ENCODE measurements at places on chromosomes 3 and 15. TPM values are rescaled to one million over a fixed set of nuclear protein-coding genes. Genes with fewer than 3 reads are reported as not detected.

RNF111 gene
- 11.6 TPM for total RNA-seq

GADL1 gene
- total RNA-seq = not detected

C3orf33 gene
- 5.0 TPM for total RNA-seq

RASGRP1 gene
- not detected for total RNA-seq

CLPX gene
- total RNA-seq = 26.7 TPM

CLDN18 gene
- total RNA-seq = not detected

ANKDD1A gene
- 2.2 TPM for total RNA-seq

MRPL46 gene
- 40.2 TPM for total RNA-seq

DNAJB8 gene
- total RNA-seq = not detected

ROPN1 gene
- 3.0 TPM for total RNA-seq

JMJD7 gene
- total RNA-seq = 9.4 TPM

FILIP1L gene
- total RNA-seq = not detected

GPR160 gene
- total RNA-seq = 0.57 TPM

PPP1R14D gene
- not detected for total RNA-seq

LSMEM2 gene
- total RNA-seq = 0.15 TPM

EIF2A gene
- 164 TPM for total RNA-seq

NEK4 gene
- 23.7 TPM for total RNA-seq

LCMT2 gene
- total RNA-seq = 16.9 TPM

ST8SIA2 gene
- not detected for total RNA-seq

TNFAIP8L3 gene
- not detected for total RNA-seq

CNTN6 gene
- 0.11 TPM for total RNA-seq

OCA2 gene
- 0.19 TPM for total RNA-seq

CKMT1A gene
- total RNA-seq = 0.45 TPM

ATP8B4 gene
- 0.04 TPM for total RNA-seq

SYNPR gene
- total RNA-seq = not detected
